ENCODE measurements at places on chromosomes 12 and 14.
A peak's percentile ranks its signal among the peaks of the same experiment; 100 is the strongest.

DNA sequence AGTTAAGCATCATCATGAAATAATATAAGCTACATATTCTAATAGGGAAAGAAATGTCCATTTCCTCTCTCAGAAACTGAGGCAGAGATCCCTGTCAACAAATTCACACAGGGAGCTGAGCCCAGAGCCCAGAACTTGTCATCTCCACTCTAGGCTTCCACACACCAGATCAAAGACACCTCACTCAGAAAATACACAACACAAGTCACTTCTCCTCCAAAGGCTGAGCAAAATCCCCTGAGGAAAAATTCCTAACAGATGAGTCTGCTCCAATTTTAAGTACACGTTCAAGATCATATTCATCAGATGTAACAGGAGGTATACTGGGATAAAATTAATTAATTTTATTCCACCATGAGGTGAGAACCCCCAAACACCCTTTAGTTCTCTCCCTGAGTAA lies 227.3 kb downstream of the DPF3 start:
- no peak for DNase-seq

- no peak for DNase-seq
These were observed 350.5 kb upstream of the PDE3A start for GRCh38 chr12:20017802-20018201.

- peak; percentile 40 for DNase-seq
These were observed 7.1 kb upstream of the MRPL52 start for GRCh38 chr14:22822571-22823098.

- DNase-seq: no peak
These were observed 80.9 kb upstream of the MAP1LC3B2 start for GRCh38 chr12:116478243-116478773.

- DNase-seq: no peak
These were observed 332.9 kb downstream of the TMEM132D start for GRCh38 chr12:129570796-129571400.

DNA sequence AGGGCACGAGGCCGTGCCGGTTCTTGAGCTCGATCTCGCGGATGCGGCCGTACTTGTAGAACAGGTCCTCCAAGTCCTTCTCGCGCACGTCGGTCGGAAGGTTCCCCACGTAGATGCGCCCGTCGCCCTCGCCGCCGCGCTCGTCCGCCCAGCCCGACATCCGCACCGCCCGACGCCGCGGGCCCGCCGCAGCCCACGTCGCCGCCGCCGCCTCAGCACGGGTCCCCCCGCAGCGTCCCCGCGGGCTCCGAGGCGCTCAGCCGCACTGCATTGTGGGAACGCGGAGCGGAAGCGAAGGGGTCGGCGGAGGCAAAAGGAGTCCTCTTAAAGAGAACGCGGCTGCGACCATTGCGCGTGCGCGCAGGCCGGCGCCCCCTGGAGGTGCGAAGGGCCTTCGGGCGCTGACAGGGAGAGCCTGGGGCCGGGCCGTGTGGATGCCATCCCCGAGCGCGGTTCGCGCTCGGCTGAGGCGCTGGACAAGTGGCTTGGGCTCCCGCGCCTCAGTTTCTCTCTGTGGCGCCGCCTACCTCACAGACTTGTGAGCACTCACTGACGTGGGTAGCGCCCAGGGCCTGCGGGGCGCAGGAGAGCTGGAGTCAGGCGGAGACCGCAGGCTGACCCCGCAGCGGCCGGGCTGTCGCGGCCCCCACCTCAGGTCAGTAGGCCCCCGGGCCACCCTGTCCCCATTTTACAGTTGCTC lies at the start of gene SRSF9:
Gene SRSF9 (minus strand): TSS at position 299 of the 700 bp plus-strand sequence. CDS start 139 bp downstream, at position 160.
- peak; percentile 94 for DNase-seq

DNA sequence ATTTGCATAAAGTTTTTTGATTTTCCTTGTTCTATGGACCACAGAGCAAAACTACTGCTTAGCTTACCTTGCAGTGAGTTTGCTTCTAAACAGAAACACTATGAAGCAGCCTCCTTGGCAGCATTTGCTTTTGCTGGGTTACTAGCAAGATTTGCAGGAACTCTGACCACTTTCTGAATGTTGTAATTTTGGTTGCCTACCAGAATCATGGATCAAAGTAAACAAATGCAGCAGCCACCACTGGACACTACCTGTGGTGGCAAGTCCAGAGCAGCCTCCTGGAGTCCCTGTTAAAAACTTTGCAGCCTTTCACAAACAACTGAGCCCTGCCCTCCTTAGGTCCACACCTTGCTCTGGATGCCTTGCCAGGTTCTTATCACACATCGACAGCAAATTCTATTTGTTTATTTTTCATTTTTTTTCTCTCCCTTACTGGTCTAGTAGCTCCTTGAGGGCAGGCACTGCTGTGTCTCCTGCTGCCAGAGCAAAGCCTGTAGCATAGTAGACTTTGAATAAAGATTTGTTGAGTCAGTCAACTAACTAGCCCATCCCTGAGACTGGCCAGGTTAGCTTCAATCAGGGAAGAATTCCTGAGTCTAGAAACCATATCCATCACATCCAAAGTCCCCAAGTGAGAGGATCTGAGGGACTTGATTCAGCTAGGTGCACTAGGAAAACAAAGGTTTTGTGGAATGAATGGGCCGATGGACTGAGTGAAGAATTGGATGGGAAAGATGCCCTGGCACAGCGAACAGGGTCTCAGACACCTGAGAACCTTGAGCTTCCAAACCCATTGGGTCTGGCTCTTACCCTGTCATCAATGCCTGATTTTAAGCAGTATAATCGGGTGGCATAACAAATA lies 5.7 kb downstream of the TTC6 start:
- no peak for DNase-seq

DNA sequence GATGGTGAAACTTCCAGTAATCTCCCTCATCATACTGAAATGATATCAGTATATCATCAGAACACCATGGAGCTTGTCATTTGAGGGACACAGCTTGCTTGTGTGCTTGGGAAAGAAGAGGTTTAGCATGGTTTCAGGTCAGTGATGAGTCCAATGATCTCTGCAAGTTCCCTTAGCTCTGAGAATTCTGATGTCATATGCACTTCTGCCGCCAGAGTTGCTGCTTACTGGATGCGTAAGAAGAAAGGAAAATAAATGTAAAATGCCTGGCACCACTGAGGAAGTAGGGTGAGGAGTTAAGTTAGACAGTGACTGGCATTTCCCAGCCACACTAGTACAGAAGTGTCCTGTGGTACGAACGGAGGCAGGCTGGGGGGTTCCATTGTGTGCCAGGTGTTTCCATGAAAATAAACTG lies 22.6 kb downstream of the PRKCH start:
- DNase-seq: no peak

GRCh38 chr12:52984136-52984535 lies 22.1 kb upstream of the EIF4B start:
- no peak for DNase-seq

- no peak for DNase-seq
These were observed 184.1 kb downstream of the CCER1 start for GRCh38 chr12:90770861-90771260.
